HT-29 (cell line): ENCODE measurements at places on chromosomes 6 and 20.

DNA sequence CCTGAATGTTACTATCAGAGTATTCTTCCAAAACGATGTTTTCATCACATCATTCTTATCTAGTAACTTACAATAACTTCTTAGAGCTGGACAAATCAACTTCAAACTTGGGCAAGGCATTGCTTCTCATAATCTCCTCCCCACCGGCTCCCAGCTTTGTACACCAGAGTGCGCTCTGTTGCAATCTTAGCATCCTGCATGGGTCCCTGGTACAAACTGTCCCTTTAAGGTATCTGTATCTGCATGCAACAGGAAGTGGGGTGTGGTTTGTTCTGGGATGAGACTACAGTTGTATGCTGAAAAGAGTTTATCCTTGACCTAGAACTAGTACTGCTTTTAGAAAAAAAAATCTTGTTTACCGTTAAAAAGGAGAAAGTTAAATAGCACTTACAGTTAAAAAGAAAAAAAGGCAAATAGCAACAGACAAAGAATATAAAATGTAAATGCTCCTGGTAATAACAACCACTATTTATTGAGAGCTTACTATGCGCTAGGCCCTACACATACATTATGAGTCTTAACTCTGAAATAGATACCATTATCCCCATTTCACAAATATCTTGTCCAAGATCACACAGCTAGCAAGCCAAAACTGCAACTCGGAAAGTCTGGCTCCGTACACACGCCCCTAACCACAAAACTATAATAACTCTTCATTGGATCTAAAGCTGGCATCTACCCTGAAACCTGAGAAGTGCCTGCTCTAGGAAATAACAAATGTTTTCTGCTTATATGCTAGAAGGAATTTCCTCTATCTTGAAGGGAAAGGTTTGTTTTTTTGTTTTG, 9.8 kb upstream of the HECA start:
- DNase-seq: peak; percentile 76

DNA sequence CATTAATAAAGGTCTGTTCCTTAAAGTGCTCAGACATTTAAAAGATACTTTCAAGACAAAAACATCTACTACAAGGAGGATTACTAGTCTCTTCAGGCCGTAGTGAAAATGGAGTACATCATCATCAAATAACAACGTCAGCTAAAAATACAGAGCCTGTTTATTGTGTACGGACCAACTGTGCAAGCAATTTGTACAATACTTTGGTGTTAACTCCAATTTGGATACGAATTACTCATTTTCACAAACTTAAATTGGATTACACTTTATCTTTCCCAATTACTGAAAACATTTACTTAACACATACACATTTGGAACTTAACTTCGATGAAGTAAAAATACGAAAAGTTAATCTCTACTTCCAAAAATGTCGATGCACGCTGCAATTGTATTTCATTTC, 802 bp downstream of the CYP39A1 start:
- peak; percentile 44 for DNase-seq

- DNase-seq: peak; percentile 21
Measured at GRCh38 chr6:84052204-84052882, 18.8 kb downstream of the MRAP2 start.

- DNase-seq: no peak
Measured at GRCh38 chr20:46171476-46171875, 53.4 kb downstream of the CD40 start.

- no peak for DNase-seq
Measured at GRCh38 chr6:4297348-4297747, 162.0 kb upstream of the ECI2 start.

DNA sequence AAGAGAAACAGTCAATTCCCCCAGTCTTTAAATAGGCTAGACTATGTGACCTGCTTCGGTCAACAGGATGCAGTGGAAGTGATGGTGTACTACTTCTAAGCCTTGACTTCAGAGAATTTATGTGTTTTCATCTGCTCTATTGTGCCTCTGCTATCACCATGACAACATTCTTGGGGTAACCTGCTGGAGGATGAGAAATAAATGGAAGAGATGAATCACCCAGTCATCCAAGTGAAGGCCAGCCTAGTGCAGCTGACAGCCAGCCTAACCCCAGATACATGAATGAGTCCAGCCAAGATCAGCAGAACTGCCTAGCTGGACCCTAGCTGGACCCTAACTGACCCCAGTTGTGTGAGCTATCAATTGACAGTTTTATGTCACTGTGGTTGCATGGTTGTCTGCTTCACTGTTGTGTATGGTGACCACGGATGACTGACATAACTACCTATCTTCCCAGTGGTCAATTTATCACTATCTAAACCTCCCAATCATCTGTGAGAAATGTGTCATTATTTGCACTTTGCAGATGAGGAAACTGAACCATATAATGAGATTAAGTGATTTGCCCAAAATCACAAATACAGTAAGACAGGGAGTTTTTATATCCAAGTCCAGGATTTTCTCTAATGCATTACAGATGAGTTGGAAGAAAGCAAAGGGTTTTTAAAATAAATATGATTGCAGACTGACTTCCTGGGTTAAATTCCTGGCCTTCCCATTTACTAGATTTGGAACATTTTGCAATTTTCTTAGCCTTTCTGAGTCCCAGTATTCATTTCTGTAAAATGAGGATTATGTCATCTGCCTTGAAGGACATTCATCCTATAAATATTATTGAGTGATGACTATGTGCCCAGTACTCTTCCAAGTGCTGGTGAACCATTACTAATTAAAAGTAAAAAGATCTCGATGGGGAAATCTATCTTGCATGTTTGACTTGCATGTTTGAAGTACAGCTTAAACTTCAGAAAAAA, 136.4 kb upstream of the PLCB4 start:
- no peak for DNase-seq

GRCh38 chr6:46098678-46099077, 31.1 kb upstream of the ENPP4 start:
- peak; percentile 96 for DNase-seq

GRCh38 chr6:15677822-15678221, 15.0 kb upstream of the DTNBP1 start:
- no peak for DNase-seq

- no peak for DNase-seq
Measured at GRCh38 chr20:36441416-36441815, 99.9 kb upstream of the MYL9 start.

GRCh38 chr6:105111105-105111504, 68.7 kb downstream of the POPDC3 start:
- no peak for DNase-seq

DNA sequence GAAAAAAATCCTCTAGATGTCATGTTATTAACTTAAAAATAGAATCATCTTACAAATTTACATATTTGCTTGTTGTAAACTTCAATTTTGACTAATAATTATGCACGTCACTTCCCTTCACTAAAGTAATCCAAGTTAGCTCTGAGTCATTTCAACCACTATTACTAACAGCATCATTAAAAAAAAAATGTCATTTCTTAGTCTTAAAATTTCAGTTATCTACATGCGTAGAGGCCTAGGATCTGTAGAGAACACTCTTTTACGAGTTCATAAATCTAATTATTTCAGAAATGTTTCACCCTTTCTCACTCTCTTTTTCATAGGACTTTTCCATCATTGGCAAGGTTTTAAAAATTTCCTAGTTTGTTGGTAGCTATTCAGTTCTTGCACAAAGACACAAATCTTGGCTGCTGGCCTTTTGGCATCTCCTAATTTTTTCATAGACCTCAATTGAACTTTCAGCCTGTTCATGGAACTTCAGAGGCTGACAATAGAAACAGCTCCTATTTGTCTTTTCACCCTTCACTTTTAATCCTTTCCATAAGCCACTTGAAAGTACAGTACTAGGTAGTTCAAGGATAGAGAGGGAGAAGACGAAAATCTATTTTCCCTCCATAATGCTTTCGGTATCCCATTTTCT, 61.5 kb downstream of the OGFRL1 start:
- DNase-seq: no peak

GRCh38 chr6:84739866-84740208, 24.6 kb downstream of the TBX18 start:
- no peak for DNase-seq
